ENCODE measurements at places on chromosomes 4 and X.

DNA sequence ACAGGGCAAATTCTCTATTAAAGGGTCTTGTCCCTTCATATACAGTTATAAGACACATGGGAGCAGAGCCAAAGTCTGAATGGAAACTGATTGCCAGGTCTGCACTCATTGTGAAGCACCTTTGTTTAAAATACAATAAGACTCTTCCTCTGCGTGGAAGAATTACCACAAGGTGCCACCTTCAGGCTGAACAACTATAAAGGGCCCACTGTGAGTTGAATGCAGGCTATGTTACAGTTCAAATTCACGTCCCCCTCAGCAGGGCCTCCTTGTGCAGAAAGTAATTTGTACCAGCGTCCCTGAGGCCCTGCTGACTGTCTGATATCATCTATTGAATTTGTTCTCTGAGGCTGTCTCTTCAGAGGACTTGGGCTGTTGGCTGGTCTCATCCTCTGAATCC lies 225.8 kb upstream of the TEX13C start:
- DNase-seq = no peak

DNA sequence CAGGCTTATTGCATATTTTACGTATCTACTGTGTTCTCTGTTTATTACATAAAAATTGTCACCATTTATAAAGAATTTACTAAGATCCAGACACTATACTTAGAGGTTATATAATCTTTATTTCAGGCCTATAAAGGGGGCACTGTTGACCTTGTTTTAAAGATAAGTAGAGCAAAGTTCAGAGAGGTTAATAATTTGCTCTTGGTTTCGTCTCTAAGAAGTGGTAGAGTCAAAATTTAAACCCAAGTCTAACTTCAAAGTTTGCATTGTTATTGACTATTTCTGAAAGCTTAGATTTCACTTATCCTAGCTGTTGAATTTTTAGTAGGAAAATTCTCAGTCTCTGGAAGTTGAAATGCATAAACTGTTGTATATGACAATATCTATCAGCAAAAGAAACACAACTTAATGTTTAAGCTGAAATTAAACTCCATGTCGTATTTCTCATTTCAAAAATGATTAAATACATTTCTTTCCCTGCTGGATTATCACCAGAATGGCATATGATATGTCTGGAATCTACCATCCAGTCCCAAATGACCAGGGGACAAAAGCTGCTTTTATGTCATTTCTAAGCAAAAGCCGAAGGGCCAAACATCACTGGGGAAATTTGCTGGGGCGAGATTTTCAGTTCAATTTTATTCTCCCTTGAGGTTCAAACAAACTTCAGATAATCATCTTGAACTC lies 138.4 kb downstream of the SLC7A11 start:
- DNase-seq = no peak

GRCh38 chr4:6542951-6543350 lies 32.0 kb upstream of the MAN2B2 start:
- DNase-seq = no peak

DNA sequence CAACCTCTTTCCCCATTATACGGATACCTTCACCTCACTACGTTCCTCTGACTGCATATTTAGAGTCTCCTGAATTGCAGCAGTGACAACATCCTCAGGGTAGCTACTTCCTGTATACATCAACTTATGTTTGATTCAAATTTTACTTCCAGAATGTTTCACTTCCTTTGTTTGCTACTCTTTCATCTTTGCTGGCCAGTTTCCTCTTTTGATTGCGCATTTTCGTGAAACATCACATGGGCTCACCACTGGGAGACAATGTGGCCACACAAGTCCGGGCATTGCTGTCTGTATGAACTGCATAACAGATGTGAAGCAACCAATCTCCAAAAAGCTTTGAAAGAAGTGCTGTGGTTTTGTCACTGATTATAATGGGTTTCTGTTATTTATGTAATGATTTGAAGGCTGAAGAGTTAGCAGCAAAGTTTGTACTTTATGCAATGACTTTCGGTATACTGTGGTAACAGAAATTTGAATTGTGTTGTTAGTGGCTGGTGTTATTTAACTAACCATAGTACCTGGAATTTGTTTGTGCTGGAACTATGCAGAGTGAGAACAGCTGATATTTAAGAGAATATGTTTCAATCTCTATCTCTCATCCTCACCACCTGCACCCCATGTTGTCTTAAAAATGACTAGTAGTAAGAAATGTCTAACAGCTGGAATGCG lies 7.4 kb downstream of the SNCA start:
- peak; percentile 48 for DNase-seq

GRCh38 chrX:20906571-20906970 lies 467.6 kb upstream of the CNKSR2 start:
- DNase-seq = no peak

DNA sequence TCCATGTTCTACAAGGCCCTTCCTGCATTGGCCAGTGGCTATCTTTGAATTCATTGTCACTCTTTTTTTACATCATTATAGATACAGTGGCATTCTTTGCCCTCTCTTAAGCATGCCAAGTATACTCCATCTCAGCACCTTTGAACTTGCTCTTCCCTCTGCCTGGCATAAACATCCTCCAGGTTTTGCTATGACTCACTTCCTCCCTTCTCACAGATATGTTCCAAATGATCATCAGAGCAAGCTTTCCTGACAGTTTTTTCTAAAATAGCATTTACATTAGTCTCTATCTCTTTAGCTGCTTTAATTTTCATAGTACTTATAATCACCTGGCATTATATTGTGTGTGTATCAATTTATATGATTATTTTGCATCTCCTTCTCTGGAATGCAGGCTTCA lies 553.3 kb upstream of the MAGEB2 start:
- DNase-seq = no peak

GRCh38 chr4:147846318-147847155 lies 114.6 kb downstream of the ARHGAP10 start:
- DNase-seq = no peak

GRCh38 chrX:154654925-154655324 lies 1.5 kb upstream of the CTAG2 start:
- no peak for DNase-seq

- no peak for DNase-seq
Observed at GRCh38 chrX:78643874-78644273, 15.3 kb downstream of the RTL3 start.

GRCh38 chr4:25792876-25793275 lies 69.9 kb downstream of the SEL1L3 start:
- DNase-seq = no peak

DNA sequence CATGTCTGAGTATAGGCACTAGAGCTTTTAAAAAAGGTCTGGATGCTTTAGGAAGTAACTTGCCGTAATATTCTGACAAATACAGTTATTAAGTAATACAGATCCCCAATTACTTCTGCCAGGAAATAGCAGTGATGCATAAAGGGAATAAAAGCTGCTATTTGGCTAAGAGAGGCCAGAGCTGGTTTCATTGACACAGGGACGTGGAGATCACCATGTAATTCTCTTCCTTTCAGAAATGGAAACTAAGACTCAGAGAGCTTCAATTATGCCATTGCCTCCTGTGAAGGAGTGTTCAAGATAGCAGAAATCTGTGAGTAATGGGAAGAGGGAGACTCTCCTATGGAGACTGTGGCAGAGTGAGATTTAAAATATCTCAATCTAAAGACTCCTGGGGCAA lies 238.1 kb downstream of the SLITRK2 start:
- DNase-seq = no peak

- DNase-seq = no peak
Observed at GRCh38 chr4:88090898-88091297, 67.5 kb downstream of the ABCG2 start.

DNA sequence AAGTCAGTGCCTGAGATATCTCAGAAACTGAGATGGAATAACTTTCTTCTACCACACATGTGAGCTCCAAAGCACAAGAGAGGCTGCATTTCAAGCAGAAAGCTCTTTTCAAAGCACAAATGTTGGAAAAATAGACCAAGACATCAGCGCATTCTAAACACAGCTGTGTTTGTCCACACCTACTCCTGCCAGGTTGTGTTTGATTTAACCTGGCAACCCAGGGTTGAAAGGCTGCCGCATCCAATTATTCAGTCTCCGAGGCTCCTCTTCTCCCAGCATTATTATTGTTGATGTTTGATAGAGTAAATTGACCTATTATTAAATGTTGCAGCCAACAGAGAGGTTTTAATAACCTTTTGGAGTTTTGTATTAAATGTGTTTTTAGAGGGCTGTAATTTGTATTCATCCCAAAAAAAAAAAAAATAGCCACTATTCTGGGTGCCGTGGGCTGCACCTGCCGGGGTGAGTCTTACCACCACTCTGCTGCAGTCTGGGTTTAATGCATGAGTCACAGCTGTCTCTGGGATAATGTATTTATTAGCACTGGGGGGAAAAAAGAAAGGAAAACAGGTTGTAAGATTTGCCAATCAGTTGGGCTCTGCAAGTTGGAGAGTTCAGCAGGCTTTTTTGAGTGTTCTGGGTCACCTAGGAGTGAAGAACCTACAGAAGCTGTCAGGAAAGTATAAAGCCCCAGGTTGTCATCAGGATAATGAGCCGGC lies 105.2 kb upstream of the NOCT start:
- no peak for DNase-seq

GRCh38 chr4:186081202-186081807 lies 12.3 kb downstream of the TLR3 start:
- DNase-seq = no peak

GRCh38 chr4:24645765-24646550 lies 61.6 kb upstream of the DHX15 start:
- no peak for DNase-seq

DNA sequence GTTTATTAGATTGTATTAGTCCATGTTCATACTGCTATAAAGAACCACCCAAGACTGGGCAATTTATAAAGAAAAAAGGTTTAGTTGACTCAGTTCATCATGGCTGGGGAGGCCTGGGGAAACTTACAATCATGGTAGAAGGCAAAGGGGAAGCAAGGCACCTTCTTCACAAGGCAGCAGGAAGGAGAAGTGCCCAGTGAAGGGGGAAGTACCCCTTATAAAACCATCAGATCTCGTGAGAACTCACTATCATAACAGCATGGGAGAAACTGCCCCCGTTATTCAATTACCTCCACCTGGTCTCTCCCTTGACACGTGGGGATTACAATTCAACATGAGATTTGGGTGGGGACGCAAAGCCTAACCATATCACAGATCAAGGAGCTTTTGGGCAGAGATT lies 8.1 kb upstream of the HSD17B13 start:
- DNase-seq = no peak

GRCh38 chr4:68416591-68416990 lies 30.7 kb upstream of the TMPRSS11E start:
- DNase-seq = no peak

DNA sequence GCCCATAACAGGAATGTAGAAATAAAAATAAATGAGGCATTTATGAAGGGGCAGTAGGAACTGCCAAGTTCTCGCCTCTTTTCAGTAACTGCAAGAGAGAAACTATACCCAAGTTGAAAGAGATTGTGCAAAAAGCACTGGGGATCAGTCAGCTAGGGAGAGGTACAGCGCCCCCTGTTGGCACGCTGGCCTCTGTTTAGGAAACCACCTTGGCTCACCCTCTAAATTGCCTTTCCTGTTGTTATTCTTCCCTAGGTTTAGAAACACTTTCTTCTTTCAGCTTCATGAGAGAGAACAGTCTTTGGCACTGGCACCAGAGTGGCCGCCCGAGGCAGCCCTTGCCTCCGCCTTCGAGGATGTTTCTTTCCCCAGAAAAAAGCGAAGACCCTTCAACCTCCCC lies 348.5 kb downstream of the MID1IP1 start:
- DNase-seq = peak; percentile 39

GRCh38 chr4:19729886-19730651 lies 521.6 kb upstream of the SLIT2 start:
- no peak for DNase-seq

DNA sequence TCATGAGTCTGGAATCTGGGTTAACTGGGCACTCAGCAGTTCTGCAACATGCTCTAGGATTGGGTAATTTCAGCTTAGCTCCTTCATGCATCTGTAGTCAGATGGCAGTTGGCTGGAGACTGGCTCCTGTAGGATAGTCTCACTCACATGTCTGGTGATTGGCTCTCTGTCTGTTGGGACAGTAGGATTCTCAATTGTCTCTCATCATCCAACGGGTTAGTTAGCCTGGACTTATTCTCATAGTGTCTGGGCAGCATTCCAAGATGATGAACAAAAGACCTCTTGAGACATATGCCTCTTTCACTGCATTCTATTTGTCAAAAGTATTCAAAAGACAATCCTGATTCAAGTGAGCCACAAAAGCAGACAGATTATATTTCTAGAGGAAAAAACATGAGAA lies 795.6 kb upstream of the GALNTL6 start:
- no peak for DNase-seq

GRCh38 chr4:79164907-79165610 lies 160.8 kb downstream of the NAA11 start:
- DNase-seq = no peak

- no peak for DNase-seq
Observed at GRCh38 chr4:80271801-80272200, 5.3 kb downstream of the FGF5 start.

DNA sequence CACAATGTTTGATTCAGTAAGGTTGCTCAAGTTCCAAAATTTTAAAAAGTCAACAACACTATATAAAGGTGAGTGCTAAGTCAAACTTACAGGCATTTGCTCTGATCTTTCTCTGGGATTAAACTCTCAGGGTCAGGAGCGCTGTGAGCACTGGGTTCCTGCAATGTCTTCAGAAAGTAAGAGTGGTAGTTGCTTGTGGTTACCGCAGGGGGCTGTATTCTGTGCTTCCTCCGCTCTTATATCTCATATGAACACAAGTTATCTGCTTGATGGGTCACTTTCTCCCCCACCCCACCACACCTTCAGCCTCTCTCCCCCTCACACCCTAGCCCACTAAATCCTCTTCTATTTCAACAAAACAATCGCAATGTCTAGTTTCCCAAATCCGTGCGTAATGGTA lies 116.4 kb upstream of the IGSF1 start:
- no peak for DNase-seq

- no peak for DNase-seq
Observed at GRCh38 chr4:15031993-15032675, 29.9 kb downstream of the CPEB2 start.

DNA sequence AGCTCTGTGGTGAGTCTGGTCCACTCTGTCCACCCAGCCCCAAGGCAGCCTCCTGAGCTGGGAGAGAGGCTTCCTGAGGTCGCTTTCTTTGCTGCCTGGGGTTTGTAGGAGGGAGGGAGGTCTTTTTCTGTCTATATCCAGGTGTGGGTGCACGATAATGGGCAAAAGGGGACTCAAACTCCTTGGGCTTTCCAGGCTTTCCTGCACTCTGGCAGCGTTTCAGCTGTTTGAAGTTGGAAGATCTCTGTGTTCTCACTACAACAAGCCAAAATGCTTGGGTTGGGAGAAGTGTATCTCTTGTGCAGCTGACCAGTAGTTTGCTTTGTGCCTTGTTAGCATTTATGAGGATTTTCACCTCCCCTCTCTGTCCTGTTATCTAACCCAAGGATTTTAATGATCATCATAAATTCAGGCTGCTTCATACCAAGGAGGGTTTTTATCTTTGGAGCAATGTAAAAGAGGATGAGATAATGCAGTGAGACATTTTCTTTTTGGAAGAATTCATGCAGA lies 126.3 kb downstream of the REPS2 start:
- DNase-seq = no peak

DNA sequence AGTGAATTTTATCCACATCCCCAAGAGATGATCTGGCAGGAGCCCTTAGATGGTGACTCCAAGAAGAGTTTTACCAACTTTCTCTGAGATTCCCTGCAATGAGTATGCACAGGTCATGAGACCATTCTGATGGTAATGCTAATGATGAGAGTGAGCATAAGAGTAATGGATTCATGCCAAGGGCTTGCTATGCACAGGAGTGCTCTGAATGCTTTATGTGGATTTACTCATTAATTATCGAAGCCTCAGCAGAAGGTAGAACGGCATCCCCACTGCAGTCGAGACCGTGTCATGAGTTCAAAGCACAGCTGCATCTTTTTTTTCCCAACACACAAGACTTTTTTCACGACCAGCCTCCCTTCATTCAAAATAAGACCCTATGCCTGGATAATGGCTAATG lies 355.0 kb downstream of the RAB28 start:
- no peak for DNase-seq
